ENCODE measurements at places on chromosomes 1 and 21.

DNA sequence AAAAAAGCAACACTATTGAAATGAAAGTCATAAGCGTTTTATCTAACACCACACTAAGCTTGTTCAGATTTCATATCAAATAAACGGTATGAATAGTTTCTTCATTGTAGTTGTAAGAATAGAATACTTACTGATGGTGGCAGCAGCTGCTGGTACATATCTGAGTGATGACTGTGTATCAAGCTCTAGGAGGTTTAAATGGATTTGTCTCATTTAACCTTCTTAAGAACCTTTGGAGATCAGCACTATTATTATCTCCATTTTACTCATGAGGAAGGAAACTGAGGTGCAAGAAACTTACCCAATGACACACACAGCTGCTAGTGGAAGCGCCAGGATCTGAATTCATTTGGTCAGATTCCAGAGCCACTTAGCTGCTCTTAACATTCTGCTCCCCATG is 104.0 kb downstream of the EIF4G3 start:
- no peak for DNase-seq

GRCh38 chr1:180928331-180929230 is 15.9 kb downstream of the KIAA1614 start:
- peak; percentile 65 for DNase-seq

GRCh38 chr1:8545078-8545477 is 227.2 kb downstream of the SLC45A1 start:
- no peak for DNase-seq

- no peak for DNase-seq
Measured at GRCh38 chr21:37899146-37899545, 17.1 kb downstream of the KCNJ6 start.

GRCh38 chr1:208369045-208369444 is 124.9 kb upstream of the PLXNA2 start:
- DNase-seq, result no peak

Data from HuH-7 (cell line).